ENCODE measurements at places on chromosomes 4 and X. TPM values are rescaled to one million over a fixed set of nuclear protein-coding genes. Genes with fewer than 3 reads are reported as not detected.

DNA sequence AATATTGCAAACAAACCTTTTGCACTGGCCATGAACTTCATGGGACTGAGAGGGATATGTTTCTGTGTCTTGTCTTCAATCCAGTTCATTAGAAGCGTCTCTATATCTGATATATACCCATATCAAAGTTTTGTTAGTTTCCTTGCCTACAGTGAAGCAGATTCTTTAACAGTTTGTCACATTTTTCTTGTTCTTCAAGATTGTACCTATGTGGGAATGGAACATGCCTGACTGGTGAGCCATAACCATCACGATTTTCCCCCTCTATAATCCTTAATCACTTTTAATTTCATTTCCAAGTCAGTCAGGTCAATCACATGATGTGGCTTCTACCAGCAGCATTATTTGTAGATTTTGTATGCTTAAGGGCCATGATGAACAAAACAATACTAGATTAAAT lies 197.1 kb upstream of the PDE5A start:
- DNase-seq: no peak

DNA sequence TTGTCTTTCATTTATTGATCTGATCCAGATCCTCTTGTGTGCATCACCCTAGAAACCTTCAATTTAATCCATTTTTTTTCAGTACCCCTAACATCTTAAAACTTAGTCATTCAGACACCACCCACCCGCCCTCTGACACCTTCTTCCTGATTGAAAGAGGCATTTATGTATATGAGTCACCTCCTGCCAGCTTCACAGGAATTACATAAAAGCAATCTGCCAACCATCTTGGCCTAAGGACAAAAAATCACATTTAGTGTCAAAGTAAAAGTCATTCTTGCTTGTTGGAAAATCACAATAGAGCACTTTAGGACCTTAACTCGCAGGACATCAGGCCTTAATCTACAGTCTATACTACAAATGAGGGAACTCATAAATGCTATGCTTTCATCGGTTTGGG lies 52.1 kb downstream of the NDST3 start:
- DNase-seq: no peak

DNA sequence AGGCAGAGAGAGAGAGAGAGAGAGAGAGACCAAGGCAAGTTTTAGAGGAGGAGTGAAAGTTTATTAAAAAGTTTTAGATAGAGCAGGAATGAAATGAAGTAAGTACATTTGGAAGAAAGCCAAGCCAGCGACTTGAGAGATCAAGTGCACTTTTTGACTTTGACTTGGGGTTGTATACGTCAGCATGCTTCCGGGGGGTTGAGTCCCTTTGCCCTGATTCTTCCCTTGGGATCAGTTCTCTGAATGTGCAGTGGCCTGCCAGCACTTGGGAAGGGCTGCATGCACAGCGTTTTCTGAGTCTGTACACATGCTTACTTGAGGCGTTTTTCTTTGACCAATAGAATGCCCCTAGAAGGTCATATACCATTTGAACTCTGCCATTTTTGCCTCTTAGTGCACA lies 400.5 kb downstream of the PDGFC start:
- DNase-seq: no peak

DNA sequence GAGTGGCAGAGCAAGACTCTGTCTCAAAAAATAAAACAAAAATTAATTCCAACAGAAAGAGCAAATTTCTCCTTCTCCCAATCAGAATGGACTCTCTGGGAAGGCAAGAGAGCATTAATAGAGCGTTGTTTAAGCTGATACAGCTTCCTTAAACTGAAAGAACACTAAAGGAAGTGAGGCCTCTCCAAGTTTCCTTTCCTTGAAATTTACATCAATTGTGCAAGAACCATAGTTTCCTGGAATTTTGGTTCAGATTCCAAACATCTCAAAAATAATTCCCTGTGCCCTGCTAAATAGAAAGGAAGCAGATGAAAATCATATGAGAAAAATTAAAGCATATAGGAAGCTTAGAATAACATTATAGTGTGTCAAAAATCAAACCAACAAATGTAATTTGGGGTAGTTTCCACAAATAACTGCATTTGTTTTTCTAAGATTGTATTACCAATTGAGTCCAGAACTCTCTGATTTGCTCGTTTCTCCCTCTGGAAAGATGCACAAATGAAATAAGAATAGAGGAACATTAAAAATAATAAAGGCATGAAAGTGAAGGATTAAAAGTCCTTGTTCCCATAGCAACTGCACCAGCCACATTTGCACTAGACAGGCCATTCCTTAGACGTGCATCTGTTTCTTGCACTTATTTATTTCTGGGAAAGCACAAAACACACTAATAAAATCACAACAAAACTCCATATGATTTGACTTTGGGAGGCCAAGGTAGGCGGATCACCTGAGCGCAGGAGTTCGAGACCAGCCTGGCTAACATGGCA lies 3.7 kb upstream of the FAM241A start:
- no peak for DNase-seq

DNA sequence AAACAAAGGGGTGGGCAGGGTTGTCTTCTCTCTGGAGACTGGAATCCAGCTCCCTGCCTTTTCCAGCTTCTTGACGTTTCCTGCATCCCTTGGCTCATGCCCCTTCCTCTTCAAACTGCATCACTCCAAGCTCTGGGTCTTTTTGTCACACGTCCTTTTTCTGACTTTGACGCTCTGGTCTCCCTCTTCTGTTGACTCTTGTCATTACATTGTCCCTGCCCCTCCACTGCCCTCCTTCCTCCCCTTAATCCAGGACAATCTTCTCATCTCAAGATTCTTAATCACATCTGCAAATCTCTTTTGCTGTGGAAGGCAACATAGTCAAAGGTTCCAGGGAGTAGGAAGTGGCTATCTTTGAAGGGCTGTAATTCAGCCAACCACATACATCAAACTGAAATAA lies 178.3 kb downstream of the TMA16 start:
- no peak for DNase-seq

EFHC2 gene
- total RNA-seq: 0.18 TPM

RTL9 gene
- not detected for total RNA-seq

GC gene
- total RNA-seq: not detected

PLK4 gene
- total RNA-seq: 32.6 TPM

GIMD1 gene
- not detected for total RNA-seq

All from CD8-positive, alpha-beta memory T cell (primary cell).